ENCODE measurements at places on chromosomes 3 and 15. TPM values are rescaled to one million over a fixed set of nuclear protein-coding genes. Genes with fewer than 3 reads are reported as not detected.

Gene TF
- 0.02 TPM for total RNA-seq

Gene CPLX3
- total RNA-seq, result 0.17 TPM

Gene SPTBN5
- total RNA-seq, result 1.2 TPM

DNA sequence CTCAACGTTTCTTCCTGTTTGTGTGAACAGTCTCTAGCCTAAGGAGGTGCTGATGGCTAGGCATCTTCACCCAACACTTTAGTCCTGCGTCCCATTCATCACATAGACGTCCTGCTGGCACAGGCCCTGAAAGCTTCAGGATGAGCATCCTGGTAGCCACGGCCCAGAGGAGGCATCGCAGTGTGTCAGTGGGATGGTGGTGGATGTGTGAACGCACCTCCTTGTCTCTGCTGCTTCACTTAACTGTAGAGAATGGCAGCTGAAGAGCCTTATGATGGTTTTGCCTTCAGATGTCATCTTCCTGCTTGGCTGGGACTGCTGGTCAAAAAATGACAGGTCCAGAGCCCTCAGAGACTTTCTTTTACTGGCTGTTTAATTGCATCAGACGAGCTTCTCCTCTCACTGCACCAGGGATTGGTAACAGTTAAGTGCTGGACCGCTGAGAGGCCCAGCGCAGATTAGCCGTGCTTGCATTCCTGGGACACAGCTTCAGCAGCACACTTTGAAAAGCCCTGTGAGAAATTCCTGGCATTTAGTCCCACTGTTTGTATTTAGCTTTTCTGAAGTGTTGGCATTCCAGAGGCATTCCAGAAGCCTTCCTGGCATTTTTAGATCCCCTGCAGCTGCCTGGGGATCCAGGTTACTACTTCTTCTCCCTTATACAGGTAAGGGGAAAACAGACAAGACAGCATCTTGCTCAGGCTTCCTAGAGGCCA, 132.4 kb upstream of the PLXNA1 start:
- no peak for DNase-seq

DNA sequence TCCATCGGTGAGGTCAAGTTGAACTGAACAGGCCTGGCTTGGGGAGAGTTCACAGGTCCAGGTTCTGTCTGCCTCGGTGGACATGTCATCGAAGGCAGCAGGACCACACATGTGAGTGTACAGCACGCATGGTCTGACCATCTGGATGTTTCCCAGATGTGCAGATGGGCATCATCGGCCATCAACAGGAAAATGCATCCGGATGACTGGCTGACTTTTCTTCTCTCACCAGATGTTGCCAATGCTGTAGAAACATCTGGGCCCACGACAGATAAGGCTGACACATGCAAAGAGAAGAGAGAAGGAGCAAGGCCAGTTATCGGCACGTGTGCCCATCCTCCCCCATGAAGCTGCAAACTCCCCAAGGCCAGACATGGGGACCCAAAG, 45.1 kb downstream of the NOX5 start:
- no peak for DNase-seq

DNA sequence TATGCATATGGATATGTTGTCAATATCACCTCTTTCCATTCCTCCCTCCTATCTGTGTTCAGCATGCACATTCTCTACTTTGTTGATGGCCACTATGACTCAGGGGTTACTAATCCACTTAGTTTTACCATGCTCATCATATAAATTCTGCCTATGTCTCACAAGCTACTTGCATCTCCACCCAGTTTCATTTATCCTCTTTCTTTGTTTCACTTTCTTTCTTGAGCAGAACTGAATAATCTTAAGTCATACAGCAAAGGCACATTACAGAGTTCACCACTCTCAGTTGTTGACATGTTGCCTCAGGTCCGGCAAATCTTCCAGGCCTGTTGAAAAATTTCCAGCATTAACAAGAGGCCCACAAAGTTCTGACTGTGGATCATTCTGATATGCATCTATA, 71.5 kb downstream of the SSR3 start:
- DNase-seq, result peak; percentile 14

DNA sequence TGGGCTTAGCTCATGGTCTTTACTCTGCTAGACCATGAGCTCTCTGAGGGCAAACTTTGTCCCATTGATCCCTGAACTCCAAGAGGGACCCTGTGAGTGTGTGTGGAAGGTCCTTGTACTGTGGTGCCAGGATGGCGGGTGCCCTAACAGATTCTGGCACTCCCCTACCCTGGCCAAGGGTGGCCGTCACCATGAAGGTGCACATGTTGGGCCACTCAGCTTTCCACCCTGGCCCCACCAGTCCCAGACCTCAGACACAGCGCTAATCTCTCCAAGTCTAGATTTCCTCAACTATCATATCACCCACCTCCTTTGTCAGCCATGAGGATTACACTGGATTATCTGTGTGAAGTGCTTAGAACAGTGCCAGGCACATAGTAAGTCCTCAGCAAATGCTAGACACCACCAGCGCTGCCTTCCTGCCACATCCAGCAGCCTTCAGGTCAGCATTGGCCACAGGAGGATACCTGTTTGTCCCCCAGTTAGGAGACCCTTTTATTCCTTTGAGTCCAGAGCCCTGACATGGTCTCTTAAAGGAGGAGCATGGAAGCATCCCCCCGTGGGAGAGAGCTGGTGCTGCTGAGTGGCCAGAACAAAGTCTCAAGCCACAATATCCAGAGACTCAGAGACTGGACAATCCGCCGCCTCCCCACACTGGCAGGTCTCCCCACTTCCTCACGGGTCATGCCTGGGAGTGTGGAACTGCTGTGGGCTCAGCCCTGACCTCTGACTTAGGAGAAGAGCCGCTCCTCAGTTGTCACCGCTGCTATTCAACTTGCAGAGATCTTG, 44.5 kb upstream of the SLCO2A1 start:
- DNase-seq, result no peak

Gene PARP14
- total RNA-seq, result 68.6 TPM

GRCh38 chr15:41795996-41796856, 21.9 kb downstream of the MAPKBP1 start:
- DNase-seq, result no peak
